Osteocyte (in vitro differentiated cells): ENCODE measurements at places on chromosomes 5 and 9. TPM values are rescaled to one million over a fixed set of nuclear protein-coding genes. Genes with fewer than 3 reads are reported as not detected.

Gene KCNN2
- 0.08 and 0.24 TPM in 2 replicates for total RNA-seq

Gene FGF1
- 0.73 and 1.5 TPM in 2 replicates for total RNA-seq

Gene PCDHGC4
- total RNA-seq: 2.8 and 3.7 TPM in 2 replicates

Gene KIF20A
- total RNA-seq: 14.7 and 16.4 TPM in 2 replicates

Gene WNK2
- not detected in 2 replicates for total RNA-seq

Gene GADD45G
- 0.71 and 1.0 TPM in 2 replicates for total RNA-seq

Gene TSSK1B
- total RNA-seq: 0.21 and 0.42 TPM in 2 replicates

Gene IL13
- total RNA-seq: not detected in 2 replicates

Gene SLC9A3
- 1.2 and 1.7 TPM in 2 replicates for total RNA-seq

Gene TAF1L
- total RNA-seq: not detected in 2 replicates

Gene PCDHAC2
- total RNA-seq: 2.3 and 3.0 TPM in 2 replicates

Gene PRLR
- total RNA-seq: 0.08 and 0.30 TPM in 2 replicates

Gene CDC26
- total RNA-seq: 26.3 and 28.2 TPM in 2 replicates

Gene SEMA4D
- 2.0 and 2.2 TPM in 2 replicates for total RNA-seq

Gene IFNA2
- total RNA-seq: not detected in 2 replicates

Gene SPATA6L
- 1.2 and 1.9 TPM in 2 replicates for total RNA-seq

Gene TNFSF15
- 0.56 and 0.73 TPM in 2 replicates for total RNA-seq

Gene IFNK
- total RNA-seq: not detected in 2 replicates

Gene CDC42SE2
- total RNA-seq: 21.6 and 22.9 TPM in 2 replicates

Gene GABRA6
- total RNA-seq: not detected in 2 replicates

Gene HAND1
- total RNA-seq: not detected in 2 replicates

Gene CTSL
- total RNA-seq: 264 and 277 TPM in 2 replicates

Gene SLC46A2
- not detected in 2 replicates for total RNA-seq

Gene ZNF608
- 64.4 and 65.6 TPM in 2 replicates for total RNA-seq

Gene OSMR
- 33.1 and 34.4 TPM in 2 replicates for total RNA-seq

Gene FAT2
- total RNA-seq: 30.1 and 38.4 TPM in 2 replicates

Gene SLC34A3
- total RNA-seq: not detected in 2 replicates

Gene IFNE
- not detected in 2 replicates for total RNA-seq

Gene MELK
- total RNA-seq: 11.0 and 12.5 TPM in 2 replicates

Gene GFM2
- 20.6 and 21.6 TPM in 2 replicates for total RNA-seq

Gene CEL
- 1.3 and 1.9 TPM in 2 replicates for total RNA-seq

Gene SPOCK1
- 900 and 954 TPM in 2 replicates for total RNA-seq

Gene PKD2L2
- total RNA-seq: not detected in 2 replicates
